Endothelial cell of umbilical vein (primary cell): ENCODE measurements at places on chromosomes 1 and 21. TPM values are rescaled to one million over a fixed set of nuclear protein-coding genes. Genes with fewer than 3 reads are reported as not detected.

Gene TTF2
- total RNA-seq = 44.1 and 44.4 TPM in 2 replicates

Gene NTMT2
- total RNA-seq = not detected in 2 replicates

Gene RNU1-2
- total RNA-seq = 1,319 and 2,019 TPM in 2 replicates

Gene BTBD19
- 69.9 and 72.5 TPM in 2 replicates for total RNA-seq

Gene TRIM63
- not detected in 2 replicates for total RNA-seq

Gene SLC9C2
- total RNA-seq = 0.15 TPM in 1 of 2 replicates, not detected in the other

Gene LRRC53
- total RNA-seq = not detected in 2 replicates

Gene TMEM54
- total RNA-seq = 14.8 and 23.6 TPM in 2 replicates

Gene NBPF6
- not detected in 2 replicates for total RNA-seq

Gene HDGF
- 279 and 298 TPM in 2 replicates for total RNA-seq

Gene KCNN3
- total RNA-seq = 0.85 and 1.1 TPM in 2 replicates

Gene CD247
- not detected in 2 replicates for total RNA-seq

Gene PDC
- not detected in 2 replicates for total RNA-seq

Gene GBP3
- total RNA-seq = 7.3 and 12.7 TPM in 2 replicates

Gene APCS
- total RNA-seq = not detected in 2 replicates

Gene LGR6
- total RNA-seq = not detected in 2 replicates

Gene NEXN
- 11.7 and 14.2 TPM in 2 replicates for total RNA-seq

Gene AKT3
- 97.1 and 98.2 TPM in 2 replicates for total RNA-seq

Gene TSPEAR
- not detected in 2 replicates for total RNA-seq

Gene SPRR4
- total RNA-seq = not detected in 2 replicates

Gene YRDC
- total RNA-seq = 19.2 and 20.4 TPM in 2 replicates

Gene ATAD3C
- total RNA-seq = 0.16 TPM in 1 of 2 replicates, not detected in the other

Gene UBE2U
- not detected in 2 replicates for total RNA-seq

Gene FAM167B
- total RNA-seq = 2.0 and 5.6 TPM in 2 replicates

Gene ANGPTL3
- total RNA-seq = not detected in 2 replicates

Gene SRRM1
- total RNA-seq = 157 and 163 TPM in 2 replicates

Gene ALX3
- not detected in 2 replicates for total RNA-seq

Gene FABP3
- 0.84 and 1.8 TPM in 2 replicates for total RNA-seq

Gene CLEC20A
- not detected in 2 replicates for total RNA-seq

Gene CD53
- total RNA-seq = not detected in 2 replicates

Gene CYP4A11
- total RNA-seq = not detected in 2 replicates

Gene NR5A2
- total RNA-seq = 10.6 and 12.1 TPM in 2 replicates

Gene RCSD1
- total RNA-seq = 0.28 and 1.00 TPM in 2 replicates

Gene C1orf232
- total RNA-seq = not detected in 2 replicates

Gene AZIN2
- 0.76 and 0.91 TPM in 2 replicates for total RNA-seq

Gene SMIM34
- total RNA-seq = not detected in 2 replicates

Gene KIF14
- 12.6 and 13.8 TPM in 2 replicates for total RNA-seq

Gene HMGCL
- 23.9 and 24.2 TPM in 2 replicates for total RNA-seq
